Uterus (tissue), 4 donors: ENCODE measurements at places on chromosomes 1 and 21. TPM values are rescaled to one million over a fixed set of nuclear protein-coding genes. Genes with fewer than 3 reads are reported as not detected.

- DNase-seq: peak; percentile 29
Measured at GRCh38 chr1:19877821-19878636, 4.2 kb upstream of the OTUD3 start.

PIK3CD gene
- total RNA-seq: 9.7 TPM

DNA sequence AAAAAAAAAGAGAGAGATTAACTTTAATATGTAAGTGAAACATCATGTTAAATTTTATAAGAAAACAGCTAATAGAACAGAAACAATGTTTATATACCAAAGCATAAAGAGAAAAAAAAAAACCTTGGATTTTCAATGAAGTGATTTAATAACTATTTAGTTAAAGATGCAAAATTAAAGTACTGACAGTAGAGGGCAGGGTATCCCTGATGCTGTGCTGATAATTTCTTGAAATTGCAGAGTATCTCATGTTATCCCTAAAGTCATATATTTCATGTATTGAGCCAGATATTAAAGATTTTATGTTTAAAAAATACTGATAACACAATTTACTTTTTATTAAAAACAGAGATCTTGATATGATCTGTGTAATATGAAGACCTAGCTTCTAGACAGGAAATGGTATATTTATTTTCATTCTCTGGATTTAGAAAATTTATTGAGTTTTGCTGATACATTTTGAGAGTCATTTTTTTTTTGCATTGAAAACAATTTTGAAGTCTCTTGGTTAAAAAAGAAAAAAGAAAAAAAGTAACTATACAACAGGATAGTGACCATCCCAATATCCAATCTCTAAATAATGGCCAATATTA is 273.2 kb downstream of the USP25 start:
- DNase-seq: no peak

- DNase-seq: no peak
Measured at GRCh38 chr1:208120431-208120790, 123.8 kb downstream of the PLXNA2 start.

CHD1L gene
- 41.3 TPM for total RNA-seq

ADAMTSL4 gene
- total RNA-seq: 34.6 TPM

RGS13 gene
- total RNA-seq: not detected
